ENCODE measurements at places on chromosomes 6 and 20.

GRCh38 chr6:42756722-42757121 is 10.8 kb upstream of the TBCC start:
- no peak for DNase-seq

- DNase-seq = no peak
Measured at GRCh38 chr20:21967481-21967880, 262.0 kb downstream of the PAX1 start.

GRCh38 chr6:36650848-36651478 is 27.6 kb upstream of the CDKN1A start:
- no peak for DNase-seq

DNA sequence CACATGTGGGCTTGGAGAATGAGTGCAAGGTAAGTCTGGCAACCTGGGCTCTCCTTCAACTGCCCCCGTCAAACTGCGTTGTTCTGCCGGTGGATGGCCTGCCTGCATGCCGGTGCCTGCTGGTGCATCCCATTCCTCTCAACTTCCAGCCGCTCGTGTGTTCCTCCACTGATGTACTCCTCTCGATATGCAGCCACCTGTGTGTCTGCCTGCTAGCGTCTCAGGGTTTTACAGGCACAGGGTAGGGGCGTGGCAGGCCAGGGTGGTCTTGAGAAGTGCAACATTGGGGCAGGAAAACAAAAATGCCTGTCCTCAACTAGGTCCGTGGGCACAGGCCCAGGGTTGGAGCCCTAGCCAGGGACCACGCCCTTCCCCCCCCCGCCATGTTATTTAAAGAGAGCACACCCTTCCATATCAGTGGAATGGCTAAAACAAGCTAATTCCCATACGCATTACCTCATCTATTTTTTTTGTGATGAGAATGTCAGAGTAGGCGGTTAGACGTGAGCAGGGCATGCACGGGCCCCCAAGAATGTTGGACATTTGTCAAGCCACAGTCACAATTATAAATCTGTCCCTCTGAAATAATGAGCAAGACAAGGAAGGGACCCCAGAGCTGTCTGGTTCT is 33.2 kb downstream of the SERPINB6 start:
- DNase-seq = no peak

- no peak for DNase-seq
Measured at GRCh38 chr20:56414842-56415765, 3.0 kb downstream of the CASS4 start.

GRCh38 chr6:146886587-146887446 is 288.0 kb downstream of the ADGB start:
- DNase-seq = no peak
